ENCODE measurements at places on chromosomes 16 and 17.

DNA sequence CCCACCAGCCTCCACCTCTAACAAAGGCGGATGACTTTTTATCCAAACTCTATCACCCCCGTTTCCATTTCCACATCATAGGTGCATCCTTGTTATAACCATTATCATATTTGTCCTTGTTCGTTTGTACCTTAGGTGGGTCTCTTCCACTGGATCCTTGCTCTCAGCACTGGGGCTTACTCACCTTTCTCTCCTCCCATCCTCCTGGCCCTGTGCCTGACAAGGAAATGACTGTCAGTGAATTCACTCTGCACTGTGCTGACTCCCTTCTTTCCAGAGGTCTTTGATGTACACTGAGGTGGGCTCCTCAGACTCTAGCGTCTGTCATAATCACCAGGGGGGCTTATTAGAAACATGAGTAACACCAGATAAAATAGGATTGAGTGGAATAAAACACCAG is 3.1 kb downstream of the GSG1L2 start:
- no peak for DNase-seq

DNA sequence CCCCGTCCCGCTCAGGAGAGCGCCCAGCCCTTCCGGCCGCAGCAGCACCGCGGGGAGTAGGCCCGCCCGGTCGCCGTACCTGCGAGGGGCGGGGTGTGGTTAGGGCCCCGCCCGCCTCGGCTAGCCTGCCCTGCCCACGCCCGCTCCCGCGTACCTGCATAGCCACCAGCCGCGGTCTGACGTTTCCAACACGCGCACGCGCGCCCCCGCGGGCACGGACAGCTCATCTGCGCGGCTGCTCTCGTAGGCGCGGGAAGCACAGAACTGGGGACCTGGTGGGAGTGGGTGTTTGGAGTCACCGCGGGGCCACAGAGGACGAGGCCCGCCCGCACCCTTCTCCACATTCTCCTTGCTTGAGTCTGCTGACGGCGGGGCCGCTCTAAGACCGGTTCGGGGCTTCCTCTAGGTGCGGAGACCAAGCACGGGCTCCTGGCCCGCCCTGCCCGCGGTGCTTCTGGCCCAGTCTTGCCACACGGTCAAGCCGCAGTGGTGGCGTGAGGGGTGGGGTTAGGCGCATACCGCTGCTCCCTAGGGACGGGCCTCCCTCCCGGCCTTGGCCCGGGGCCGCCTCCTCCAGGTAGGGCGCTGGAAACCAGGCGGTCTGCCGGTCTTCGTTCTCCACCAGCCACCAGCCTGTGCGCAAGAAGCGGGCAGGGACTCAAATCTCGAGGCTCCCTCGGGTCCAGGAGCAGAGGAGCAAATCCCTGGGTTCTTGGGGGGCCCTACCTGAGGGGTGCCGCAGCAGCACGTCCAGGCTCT is 1.8 kb downstream of the NOXO1 start:
- DNase-seq: peak; percentile 36

- DNase-seq: no peak
Observed at GRCh38 chr17:59643159-59644140, 23.8 kb downstream of the CLTC start.

- DNase-seq: no peak
Observed at GRCh38 chr16:80208015-80208414, 332.8 kb upstream of the DYNLRB2 start.

DNA sequence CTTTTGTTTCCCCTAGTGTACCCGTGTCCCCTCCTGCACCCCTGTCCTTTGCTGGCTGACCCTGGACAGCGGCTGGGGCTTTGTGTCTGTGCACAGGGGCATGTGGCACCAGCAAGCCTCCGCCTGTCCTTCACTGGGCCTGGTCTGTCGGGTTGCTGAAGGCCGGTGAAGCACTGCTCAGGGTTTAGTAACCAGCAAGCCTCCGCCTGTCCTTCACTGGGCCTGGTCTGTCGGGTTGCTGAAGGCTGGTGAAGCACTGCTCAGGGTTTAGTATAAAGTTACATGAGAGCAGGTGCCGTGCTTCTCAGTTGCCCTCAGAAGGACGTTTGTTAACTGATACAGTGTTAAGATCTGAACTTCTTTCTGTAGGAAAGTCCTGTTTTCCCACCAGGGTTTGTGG is 33.8 kb downstream of the DEF8 start:
- no peak for DNase-seq

DNA sequence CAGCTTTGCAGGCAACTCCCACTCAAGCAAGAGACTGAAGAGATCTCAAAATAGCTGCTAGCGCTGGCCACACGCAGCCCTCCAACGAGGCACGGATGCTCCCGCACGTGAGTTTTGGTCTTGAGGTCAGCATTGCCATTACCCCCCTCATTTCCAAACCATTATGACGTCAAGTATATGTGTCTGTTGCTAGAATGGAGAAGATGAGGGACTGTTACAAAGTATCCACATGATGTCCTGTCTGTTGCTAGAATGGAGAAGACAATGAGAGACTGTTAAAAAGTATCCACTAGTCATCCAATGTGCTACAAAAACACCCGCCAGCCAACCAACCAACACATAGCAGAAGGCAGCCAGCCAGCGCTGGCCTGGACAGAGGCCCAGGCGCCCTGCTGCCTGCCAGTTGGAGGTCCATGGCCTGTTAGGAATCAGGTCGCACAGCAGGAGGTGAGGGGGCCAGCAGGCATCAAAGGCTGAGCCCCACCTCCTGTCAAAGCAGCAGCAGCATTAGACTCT is 24.8 kb downstream of the KLHDC4 start:
- no peak for DNase-seq

DNA sequence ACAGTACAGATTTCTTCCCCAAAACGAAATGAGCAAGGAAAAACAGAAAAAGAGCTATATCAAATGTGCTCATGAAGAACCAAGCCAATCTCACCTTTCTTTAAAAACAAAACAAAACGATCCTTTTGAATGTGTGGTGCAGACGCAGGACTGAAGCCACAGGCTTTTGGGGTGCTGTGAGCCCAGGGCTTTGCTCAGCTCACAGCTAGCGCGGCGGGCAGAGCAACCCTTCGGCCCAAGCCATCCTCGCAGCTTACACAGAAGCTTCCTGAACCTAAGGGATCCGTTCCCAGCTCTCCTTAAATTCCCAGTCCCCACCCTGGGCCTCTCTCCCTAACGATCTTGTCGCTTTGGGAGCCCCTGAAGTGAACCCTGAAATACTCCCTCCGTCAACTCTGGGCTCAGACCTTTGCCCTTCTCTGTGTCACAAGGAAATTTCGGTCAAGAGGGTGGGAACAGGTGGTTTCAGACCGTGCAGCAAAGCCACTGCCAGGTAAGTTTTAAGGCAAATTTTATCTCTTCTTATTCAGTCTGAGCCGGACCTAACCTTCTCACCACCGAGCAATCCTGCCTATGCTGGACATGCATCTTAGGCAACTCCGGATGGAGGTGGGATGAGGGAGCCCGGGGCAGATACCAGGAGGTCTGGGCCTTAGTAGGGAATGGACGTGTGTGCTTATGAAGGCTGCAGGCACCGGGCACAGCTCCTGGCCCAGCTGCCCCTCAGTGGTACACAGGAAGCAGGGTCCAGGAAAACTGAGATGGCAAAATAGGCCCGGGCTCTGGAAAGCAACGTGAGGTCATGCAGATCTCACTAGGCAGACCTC is 52.0 kb downstream of the COTL1 start:
- no peak for DNase-seq

DNA sequence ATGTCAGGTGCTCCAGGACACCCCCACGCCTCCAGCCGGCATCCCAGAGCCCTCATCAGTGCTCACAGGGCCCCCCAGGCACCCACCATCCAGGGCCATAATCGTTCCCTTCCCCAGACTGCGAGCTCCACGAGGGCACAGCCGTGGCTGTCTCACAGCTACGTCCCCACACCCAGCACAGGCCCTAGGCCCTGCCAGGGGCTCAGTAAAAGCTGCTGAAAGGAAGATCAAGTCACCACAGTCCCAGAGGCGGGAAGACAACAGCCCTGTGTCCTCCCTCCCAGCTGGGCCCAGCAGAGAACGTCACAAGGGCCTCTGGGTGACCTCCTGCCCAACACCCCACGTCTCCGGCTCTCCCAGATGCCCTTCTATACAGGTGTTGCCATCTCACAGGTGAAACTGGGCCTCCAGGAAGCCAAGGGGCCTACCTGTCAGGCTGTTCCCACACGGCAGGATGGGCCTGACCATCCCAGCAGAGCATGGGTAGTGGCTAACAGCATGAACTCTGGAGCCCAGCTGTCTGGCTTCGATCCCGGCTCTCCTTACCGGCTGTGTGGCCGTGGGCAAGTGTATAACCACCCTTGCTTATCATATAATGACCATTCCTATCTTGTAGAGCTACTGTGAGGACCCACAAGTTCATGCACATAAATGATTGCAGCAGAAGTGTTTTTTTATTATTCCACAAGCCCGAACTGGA is 17.9 kb downstream of the ARL2BP start:
- no peak for DNase-seq

GRCh38 chr17:36728030-36728991 is 126.9 kb downstream of the MRM1 start:
- peak; percentile 18 for DNase-seq

- DNase-seq: no peak
Observed at GRCh38 chr16:88810166-88810911, 1.4 kb downstream of the APRT start.

- DNase-seq: no peak
Observed at GRCh38 chr17:42109086-42109485, 3.4 kb downstream of the DHX58 start.

DNA sequence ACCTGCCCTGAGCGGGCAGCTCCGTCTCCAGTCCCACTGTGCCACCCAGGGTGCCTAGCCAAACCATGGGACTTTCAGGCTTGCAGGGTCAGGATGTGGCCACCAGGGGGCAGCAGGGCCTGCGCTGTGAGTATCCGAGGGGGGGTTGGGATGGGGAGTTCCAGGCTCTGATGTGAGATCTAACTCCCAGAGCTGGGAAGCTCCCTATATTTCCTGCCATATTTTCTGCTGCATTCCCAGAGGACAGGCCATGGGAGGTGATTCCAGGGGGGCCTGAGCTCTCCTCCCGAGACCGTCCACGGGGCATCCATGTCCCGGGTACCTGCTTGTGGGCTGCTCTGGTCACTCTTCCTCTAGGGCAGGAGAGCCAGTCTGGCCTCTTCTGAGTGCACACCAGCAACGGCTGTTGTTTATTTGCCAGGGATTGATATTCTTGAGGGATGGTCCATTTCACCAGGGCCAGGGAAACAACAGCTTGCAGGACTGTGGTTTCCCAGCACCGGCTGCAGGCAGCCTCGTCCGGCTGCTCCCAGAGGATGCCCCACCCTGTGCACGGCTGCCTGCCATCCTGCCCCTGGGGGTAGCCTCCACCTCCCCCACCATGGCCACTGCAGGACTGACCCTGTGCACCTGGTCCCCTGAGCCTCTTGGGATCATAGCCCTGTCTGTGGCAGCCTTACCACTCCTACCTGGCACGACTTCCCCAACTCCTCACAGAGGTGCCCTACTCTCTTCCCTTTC is 1.2 kb downstream of the GPR142 start:
- peak; percentile 73 for DNase-seq

GRCh38 chr17:75832652-75833400 is 11.4 kb downstream of the UNC13D start:
- no peak for DNase-seq

DNA sequence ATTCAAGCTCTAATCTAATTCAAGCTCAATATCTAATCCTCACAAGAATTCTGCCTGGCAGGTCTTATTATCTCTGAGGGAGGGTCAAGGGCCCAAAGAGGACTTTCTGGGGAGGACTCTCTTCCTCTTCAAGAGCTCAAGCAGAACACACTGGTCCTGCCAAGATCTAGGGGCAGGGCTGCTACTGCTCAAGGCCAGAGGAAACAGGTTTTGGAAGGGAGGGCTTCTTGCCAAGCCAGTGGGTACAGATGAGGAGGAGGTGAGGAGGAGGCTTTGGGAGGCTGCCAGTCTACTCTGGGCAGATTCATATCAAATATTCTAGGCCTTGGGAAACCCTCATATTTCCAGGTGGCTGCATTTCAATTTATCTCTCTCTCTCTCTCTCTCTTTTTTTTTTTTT is 51.8 kb upstream of the IL34 start:
- no peak for DNase-seq

DNA sequence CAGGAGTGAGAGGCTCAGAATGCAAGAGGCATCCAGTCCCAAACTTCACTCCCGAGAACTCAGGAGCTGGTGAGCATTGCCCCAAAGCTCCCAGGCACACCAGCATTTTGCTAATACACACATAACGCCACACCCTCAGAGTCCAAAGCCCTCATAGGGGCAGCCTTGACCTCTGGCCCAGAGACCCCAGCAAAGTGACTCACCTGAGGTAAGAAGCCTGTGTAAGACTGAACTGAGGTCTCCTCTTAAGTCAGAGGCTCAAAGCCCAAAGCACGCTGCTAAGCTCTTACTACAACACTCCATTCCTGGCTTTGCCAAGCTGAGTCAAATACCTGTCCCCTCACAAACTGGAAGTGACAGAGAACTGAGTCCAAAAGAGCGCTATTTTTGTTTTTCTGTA is 16.4 kb downstream of the ST3GAL2 start:
- no peak for DNase-seq

DNA sequence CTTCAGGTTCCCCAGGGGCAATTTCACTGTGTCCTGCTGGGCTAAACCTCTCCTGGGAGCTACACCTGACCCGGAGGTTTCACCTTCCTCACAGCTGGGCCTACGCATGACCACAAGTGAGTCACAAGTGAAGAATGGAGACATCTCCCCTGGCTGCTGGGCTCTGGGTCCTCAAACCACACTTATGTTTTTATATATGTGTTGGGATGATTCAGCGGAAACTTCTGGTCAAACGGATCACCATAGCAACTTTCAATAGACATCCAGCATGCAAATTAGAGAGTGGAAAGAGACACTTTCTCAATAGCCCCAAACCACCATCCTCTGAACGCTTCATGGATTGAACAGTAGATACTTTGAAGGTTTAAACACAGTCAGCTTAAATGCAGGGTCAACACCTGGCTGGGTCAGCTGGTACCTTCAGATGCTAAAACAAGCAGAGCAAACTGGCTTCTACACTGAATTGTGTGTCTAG is 28.0 kb upstream of the MAF start:
- DNase-seq: no peak

GRCh38 chr17:58668598-58668935 is 23.3 kb downstream of the TEX14 start:
- no peak for DNase-seq

DNA sequence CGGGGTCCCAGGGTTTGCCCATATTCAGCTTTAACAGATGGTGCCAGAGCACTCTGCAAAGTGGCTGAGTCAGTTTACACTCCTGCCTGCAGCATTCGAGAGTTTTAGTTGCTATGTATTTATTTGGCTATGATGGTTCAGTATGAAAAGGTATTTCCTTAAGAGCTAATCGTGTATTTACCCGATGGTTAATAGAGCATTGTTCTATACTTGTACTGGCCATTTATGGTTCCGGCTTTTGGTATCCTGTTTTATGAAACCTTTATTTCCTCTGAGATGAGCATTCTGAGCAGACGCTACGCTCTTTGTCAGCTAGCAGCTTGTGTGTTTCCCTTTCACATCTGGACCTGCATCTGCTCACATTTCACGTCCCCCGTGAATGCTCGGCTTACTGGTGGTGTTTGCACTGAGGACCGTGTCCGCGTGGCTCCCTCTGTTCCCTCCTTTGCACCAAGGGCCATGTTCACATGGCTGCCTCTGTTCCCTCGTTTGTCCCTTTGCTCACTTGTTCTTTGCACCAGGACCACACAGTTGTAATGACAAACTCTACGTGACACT is 149.1 kb upstream of the CHMP6 start:
- no peak for DNase-seq

GRCh38 chr17:66625311-66625767 is 209.6 kb upstream of the CACNG5 start:
- no peak for DNase-seq

- DNase-seq: no peak
Observed at GRCh38 chr16:54546521-54546920, 259.9 kb upstream of the IRX3 start.
